ENCODE measurements at places on chromosomes 11 and 22.
A peak's percentile ranks its signal among the peaks of the same experiment; 100 is the strongest.

GRCh38 chr11:102599642-102600261 is 25.4 kb downstream of the MMP20 start:
- H3K36me3 ChIP-seq, result no peaks in the 10 kb centered on the region
- no peak overlapping the region for H3K4me3 ChIP-seq
- H3K4me1 ChIP-seq, result no peaks in the 10 kb centered on the region
- no peaks in the 10 kb centered on the region for H3K27me3 ChIP-seq

DNA sequence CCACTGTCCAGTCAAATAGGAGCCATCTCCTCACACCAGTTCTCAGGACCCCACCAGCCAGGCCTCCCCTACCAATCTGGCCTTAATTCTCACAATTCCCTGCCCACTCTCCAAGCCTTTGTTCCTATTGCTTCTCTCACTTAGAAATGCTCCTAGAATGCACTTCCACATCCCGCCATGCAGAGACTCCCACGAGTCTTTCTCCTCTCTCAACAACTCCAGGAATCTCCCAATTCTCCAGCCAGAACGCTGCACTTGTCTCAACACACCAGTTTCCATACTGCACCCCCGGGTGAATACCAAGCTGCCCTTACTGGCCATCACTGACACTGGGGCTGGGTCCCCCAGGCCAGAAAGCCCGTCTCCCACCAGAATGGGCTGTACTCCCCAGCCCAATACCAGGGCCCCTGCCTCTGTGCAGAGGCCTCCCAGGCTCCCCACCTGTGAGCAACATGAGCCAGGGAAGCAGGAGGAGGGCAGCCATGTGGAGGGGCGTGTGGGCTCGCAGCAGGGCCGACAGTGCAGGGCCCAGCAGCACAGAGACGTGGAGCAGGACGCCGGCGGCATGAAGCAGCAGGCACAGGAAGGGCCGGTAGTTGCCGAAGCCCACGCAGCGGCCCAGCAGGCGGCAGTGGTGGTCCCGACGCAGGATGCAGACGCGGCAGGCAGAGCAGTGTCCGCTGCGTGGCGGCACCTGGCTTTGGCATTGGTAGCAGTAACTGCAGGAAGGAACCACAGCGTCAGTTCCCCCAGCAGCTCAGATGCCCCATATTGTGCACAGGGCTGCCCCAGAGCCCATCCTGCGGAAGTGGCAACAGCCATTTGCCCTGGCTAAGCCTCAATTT is 2.4 kb downstream of the ZDHHC24 start:
- no peaks in the 10 kb centered on the region for H3K27me3 ChIP-seq
- H3K27ac ChIP-seq, result peak overlapping the region; percentile 83
- no peaks in the 10 kb centered on the region for H3K36me3 ChIP-seq
- DNase-seq, result peak; percentile 75
- peak overlapping the region; percentile 91 for H3K4me3 ChIP-seq
- peaks cover 44% of the 10 kb centered on the region for H3K4me1 ChIP-seq

GRCh38 chr11:9681583-9682372 is 17.9 kb downstream of the SWAP70 start:
- no peaks in the 10 kb centered on the region for H3K27me3 ChIP-seq
- peaks cover 40% of the 10 kb centered on the region for H3K4me1 ChIP-seq
- H3K27ac ChIP-seq, result no peak overlapping the region
- H3K4me3 ChIP-seq, result no peak overlapping the region
- DNase-seq, result peak; percentile 47

DNA sequence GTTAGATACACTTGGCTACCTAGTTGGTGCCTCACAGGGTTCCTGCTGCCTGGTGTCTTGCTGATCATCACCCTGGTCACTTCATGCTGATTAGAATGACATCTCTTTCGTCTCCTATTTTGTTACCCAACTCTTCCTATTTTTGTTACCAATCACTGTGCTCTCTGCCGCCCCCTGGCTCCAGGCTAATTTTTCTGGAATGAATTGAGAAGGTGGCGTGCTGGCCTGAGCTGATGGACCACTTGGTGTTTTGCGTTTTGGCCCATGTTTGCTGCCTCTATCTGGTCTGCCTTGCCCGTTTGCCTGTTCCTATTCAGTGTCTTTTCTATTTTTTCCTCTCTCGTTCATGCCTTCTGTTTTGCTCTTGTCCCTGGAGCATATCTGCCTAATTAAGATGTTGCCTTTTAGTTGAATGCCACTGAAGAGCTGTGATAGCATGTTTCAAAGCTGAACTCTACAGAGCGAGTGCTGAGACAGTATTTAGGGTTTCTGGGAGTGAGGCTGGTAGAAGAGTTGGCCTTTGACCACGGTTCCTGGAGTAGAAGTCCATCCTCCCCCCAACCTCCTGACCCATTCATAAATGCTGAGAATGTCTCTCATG is 5.9 kb upstream of the ATF4 start:
- peaks cover 15% of the 10 kb centered on the region for H3K36me3 ChIP-seq
- H3K27ac ChIP-seq, result no peak overlapping the region
- H3K4me3 ChIP-seq, result peak overlapping the region; percentile 64
- H3K4me1 ChIP-seq, result peaks cover 22% of the 10 kb centered on the region
- DNase-seq, result peak; percentile 46

- no peak overlapping the region for H3K4me3 ChIP-seq
- peaks cover 26% of the 10 kb centered on the region for H3K27me3 ChIP-seq
- no peak overlapping the region for H3K27ac ChIP-seq
Measured at GRCh38 chr11:2795491-2795991, 90.0 kb downstream of the CDKN1C start.

DNA sequence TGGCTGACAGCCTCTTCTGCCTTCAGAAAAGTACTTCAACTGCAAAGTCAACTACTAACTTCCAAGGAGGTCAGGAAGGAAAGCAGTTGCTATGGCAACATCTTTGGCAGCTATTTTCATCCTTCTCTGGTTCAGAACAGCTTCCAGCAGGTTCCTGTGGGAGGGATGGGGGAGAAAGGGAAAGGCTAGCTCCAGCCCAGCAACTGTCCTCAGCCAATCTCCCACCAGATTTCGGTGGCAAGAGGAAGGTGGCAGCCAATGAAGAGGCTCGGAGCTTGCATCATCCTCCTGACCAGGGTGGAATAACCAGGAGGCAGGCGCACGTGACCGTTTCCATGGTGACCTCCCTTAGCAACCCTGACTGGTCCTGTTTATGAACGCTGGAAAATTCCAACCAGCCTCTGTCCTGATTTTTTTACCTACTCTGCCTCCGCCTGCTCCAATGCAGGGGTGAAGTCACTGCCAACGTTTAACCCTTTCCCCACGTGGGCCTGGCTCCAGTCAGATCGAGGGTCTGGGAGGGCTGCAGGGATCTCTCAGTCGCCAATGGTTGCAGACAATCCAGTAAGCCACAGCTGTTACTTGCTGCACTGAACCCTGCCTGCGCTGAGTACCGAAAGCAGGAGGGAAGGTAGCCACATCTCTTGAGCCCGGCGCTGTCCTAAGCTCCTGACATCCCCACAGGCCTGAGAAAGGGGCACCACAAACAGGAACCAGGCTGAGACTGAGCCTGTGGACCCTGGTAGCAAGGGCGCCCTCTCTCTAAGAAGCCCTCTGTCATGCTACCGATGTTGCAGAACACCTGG is 11.2 kb upstream of the MALAT1 start:
- H3K4me3 ChIP-seq, result peak overlapping the region; percentile 35
- H3K4me1 ChIP-seq, result peaks cover 38% of the 10 kb centered on the region
- DNase-seq, result no peak
- H3K27me3 ChIP-seq, result no peaks in the 10 kb centered on the region
- no peaks in the 10 kb centered on the region for H3K36me3 ChIP-seq

GRCh38 chr11:103682318-103683184 is 353.9 kb upstream of the DDI1 start:
- no peak overlapping the region for H3K4me3 ChIP-seq
- peak; percentile 39 for DNase-seq

Measured in naive B cell (primary cell).